Endothelial cell (in vitro differentiated cells): ENCODE measurements at places on chromosomes 3 and 15. TPM values are rescaled to one million over a fixed set of nuclear protein-coding genes. Genes with fewer than 3 reads are reported as not detected.
A peak's percentile ranks its signal among the peaks of the same experiment; 100 is the strongest.

DNA sequence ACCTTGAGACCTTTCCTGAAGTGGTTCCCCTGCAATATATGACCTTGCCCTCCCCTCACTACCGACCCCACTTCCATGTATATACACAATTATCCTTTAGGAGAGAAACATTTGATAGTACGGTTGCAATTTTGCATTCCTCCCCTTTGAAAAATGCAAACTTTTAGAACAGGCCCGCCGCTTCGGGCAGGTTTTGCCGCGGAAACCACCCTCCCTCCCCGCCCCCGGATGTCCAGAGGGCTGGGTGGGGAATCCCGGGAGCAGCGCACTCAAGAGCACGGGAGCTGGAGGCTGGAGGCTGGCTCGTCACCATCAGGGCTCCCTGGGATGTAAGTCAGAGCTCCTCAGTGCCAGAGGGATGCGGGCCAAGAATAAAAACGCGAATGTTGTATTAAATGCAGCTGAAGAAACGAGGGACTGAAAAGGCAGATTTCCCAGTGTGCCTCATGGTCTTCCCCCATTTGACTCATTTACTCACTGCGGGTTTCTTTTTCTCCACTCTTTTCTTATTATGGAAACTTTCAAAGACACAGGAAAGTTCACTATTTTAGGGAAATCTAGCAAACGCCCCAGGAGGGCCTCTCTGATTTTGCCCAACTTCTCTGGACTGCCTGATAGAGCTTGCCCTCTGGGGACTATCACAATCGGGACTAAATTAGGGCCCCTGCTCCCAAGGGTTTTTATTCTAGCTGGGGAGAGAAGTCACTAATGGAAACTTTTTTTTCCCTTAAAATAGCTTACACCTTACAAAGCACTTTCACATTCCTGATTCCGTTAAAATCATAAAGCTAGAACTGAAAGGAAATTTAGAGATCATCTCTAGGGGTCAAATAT, 2.9 kb upstream of the USP3 start:
- peak; percentile 33 for DNase-seq

DNA sequence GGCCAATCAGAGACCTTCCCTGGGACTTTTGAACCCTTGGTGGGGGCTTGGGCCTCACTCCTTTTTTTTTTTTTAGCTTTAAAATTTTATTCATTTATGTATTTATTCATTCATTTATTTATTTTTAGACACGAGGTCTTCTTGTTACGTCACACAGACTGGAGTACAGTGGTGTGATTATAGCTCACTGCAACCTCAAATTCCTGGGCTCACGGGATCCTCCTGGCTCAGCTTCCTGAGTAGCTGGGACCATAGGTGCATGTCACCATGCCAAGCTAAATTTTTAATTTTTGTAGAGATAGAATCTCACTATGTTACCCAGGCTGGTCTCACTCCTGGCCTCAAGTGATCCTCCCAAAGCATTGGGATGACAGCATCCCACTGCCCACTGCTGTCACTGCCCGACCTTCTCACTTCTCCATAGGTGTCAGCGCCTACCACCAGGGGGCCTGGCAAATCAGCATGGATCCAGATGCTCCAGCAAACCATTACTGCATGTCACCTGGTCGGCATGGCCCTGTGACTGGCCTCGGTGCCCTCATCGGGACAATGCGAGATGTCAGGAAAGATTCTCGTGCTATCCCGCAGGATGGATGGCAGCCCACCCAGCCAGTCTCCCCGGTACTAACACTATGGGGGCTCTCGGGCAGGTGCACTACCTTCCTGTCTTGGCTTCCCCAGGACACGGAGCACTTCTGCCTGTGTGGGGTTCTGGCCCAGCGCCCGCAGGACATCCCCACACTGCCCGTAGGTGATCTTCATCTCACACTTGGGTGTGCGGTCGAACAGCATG, 3.0 kb downstream of the MYL3 start:
- peak; percentile 70 for DNase-seq

GRCh38 chr15:71757741-71758530, 52.4 kb upstream of the NR2E3 start:
- no peak for DNase-seq

- no peak for DNase-seq
Measured at GRCh38 chr3:124592658-124593441, 137.4 kb upstream of the UMPS start.

GRCh38 chr3:53975382-53975781, 83.7 kb upstream of the SELENOK start:
- DNase-seq, result no peak

DNA sequence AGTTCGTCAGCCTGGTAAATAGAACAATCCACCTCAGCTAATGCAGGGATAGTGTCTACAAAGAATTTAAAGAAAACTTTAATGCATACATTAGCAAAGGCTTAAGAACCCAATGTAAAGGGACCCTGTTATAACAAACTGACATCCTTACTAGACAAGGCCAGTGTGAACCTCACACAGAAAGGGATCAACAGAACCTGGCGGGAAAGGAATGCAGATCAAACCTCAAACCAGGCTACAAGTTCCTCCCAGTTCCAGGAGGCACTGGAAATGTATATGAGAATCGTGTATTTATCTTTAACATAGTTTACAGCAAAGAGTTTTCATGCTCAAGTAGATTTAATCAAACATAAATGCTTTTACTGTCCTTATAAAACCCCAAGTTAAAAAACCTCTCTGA, 37.6 kb upstream of the ATP11B start:
- DNase-seq, result no peak

DNA sequence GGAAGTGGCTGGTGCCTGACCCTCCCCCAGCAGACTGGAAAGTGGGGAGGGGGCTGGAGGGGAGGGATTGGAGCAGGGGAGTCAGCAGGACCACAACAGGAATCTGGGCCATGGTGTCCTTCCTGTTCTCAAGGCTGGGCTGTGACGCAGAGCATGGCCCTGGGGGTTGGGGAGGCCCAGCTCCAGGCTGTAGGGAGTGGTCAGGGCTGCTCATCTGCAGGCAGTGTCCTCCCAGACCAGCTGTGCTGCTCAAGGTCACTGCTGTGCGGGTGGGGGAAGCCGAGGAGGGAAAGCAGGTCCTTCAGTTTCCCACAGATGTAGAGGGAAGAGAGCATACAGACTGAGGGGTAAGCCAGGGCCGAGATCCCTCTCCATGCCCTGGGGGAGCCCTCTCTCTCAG, 40.7 kb downstream of the CYP11A1 start:
- DNase-seq, result peak; percentile 46

GRCh38 chr15:25717127-25717456, 146.0 kb downstream of the ATP10A start:
- DNase-seq, result no peak

DNA sequence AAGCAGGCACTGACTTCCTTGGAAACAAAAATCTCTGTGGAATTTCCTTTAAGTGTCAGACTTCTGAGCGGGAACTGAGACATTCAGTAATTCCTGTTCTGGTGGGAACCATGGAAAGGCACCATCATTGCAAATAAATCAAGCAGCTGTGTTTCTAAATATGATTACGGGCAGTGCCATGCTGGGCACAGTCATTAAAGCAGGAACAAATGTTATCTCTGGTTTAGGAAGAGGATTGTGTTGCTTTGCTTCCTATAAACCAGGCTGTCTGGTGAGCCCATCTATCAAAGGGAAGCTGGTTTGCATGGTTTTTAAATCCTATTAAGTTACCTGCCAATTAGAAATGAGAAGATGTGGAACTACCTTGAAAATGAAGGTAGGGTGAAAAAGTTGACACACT, 86.7 kb downstream of the EBLN2 start:
- no peak for DNase-seq

DNA sequence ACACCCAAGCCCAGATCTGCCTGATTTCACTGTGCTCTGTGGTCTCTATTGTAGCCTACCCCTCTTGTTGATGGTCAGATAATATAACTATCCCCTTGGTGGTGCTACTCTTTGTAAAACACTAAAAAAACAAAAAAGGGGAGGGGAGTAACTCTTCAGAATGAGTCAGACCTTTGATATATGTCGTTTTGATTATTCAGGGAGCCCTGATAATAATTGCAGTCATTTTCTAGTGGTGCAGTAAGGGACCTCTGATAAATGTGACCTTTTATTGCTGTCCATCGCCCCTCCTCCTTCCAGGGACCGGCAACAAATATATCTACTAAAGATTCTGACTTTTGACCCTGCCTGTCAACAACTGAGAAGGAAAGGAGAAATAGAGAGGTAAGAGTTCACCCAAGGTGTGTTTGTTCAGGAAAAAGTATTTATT, 45.1 kb upstream of the MAGI1 start:
- no peak for DNase-seq

DNA sequence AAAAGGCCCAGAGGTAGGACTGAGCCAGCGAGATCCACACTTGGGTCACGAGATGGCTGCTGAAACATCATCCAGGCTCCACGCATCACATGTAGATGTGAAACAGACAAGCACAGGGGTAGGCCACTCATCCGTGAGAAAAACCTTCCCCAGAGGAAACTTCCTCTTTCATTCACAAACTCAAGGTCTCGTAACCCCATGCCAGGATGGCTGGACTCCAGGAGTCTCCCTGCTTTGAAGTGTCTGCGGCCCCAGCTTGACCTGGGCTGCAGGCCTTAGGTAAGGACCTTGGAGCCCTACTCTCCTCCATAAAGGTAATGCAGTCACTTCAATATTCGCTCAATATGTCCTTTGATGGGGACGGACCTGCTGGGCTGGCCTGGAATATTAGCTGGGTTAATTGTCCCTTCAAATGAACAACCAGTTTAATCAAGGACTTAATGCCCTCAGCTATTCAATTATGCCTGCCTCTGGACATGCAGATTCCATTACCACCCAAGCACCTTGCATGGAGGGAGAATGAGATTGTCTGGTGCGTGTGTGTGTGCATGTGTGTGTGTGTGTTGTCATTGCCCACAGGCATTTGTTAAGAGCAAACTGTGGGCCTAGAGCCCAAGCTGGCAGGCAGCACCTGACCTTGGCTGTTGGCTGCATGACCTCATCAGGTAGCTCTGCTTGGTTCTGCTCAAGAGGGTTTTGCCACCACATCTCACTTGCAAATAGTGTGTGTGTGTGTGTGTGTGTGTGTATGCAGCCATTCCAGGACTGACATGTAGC, 186.9 kb upstream of the TLE3 start:
- no peak for DNase-seq

DNA sequence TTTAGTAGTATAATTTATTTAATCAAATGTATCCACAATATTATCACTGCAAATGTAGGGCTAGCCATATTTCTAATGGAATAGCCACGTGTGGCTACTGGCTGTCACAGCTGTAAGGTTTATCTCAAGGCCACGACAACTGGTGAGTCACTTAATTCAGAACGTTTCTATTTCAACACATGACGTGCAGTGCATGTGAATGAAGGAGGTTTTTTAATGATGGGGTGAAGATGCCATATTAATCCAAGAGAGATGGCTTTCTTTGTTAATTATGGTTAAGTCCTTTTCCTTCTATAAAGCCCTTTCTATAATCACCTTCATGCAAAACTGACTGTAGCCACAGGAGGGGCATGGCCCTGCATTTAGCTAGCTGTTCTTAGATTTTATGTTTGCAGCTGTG, 212.0 kb downstream of the FEZF2 start:
- DNase-seq, result no peak

DNA sequence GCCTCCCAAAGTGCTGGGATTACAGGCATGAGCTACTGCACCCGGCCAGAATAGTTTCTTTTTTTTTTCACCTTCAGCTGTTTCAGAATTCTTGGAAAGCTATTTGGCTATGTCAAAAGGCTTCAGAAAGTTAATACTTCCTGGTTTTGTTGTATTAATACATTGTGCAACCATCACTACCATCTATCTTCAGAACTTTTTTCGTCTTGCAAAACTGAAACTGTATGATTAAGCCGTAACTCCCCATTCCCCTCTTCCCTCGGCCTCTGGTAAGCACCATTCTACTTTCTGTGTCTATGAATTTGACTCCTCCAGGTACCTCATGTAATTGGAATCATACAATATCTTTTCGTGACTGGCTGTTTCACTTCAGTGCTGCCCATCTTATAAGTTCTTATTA, 5.2 kb upstream of the NOX5 start:
- no peak for DNase-seq

DNA sequence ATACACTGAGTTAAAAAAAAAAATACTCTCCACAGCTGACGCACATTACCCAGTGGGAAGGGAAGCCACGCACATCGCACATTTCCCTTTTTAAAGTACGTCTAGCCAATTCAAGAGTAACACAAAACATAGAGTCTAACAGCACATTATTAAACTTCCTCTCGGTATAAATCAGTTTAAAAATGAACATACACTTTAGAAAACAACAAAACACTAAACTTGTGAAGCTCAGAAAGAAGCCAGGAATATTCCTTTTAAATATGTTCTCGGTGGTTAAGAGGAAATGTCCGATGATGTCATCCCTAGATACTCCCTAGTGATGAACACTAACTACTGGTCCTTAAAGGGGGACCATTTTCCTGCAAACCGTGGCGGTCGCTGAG, 721 bp downstream of the MYEF2 start:
- DNase-seq, result no peak

DNA sequence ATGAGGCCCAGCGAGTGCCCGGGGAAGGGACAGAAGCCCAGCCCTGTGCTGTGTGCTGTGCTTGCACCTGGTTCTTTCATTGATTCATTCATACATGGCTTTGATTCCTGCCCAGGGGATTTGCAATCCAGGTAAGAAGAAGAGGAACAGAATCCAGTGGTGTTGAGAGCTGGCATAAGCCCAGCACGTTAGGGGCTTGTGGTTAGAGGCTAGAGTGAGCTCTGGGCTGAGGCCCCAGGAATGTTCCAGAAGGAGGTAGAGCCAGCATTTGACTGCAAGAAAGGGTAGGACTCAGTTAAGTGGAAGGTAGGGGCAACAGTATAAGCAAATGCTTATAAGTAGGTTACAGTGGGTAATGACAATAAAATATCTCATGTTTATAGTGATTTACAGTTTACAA, 2.3 kb downstream of the VWA5B2 start:
- no peak for DNase-seq

DNA sequence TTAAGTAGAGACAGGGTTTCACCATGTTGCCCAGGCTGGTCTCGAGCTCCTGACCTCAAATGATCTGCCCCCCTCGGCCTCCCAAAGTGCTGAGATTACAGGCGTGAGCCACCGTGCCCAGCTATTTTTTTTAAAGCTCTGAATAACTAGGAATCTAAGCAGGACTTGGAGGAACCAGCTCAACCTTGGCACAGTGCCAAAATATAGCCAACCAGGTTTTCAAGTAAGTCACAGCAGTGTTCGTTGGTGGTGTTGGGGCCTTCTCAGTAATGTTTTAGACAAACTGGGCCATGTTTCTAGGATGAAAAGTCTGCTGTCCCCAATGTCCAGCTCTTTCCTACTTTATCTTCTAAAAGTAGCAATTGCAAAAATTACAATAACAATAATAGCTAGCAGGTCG, 6.4 kb upstream of the ADAM10 start:
- DNase-seq, result no peak

KLHL25 gene
- 7.4 TPM for total RNA-seq
